ENCODE measurements at places on chromosomes 7 and 10.

DNA sequence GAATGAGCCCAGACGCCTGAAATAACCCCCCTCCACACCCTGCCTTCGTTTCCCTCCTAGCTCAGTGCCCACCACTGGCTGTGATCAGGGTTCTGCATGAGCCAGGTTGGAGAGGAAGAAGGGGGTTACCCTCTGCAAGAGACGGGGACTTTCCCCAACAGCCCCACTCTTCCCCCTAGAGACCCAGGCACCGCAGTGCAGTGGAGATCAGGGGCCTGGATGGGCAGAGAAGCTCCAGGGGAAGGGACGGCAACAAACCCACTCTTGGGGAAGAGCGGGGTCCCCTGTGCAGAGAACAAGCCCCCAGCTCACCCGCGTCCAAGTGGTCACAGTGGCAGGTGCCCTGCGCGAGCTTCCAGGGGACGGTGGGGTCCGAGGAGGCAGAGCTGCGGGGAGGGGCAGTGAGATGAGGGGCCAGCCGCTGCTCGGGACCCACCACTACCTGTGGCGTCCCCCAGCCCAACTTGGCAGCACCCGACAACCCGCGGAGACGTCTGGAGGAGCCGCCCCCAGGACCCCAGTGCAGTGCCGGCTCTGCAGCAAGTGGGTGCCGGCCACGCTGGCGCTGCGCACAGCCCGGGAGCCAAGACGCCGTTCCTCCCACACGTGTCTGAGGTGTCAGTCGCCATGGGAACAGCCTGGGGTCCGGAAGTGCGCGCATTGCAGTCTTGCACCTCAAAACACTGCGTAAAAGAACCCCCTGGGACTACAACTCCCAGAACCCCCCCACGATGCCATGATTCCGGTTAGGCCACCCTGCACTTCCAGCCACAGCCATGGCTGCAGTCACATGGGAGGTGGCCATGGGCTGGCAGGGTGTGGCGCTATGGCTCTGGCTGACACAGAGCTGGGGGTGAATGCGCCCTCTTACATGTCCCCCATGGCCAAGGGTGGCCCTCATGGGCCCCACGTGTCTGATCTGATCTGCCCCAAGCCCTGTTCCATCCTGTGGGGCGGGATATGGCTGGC, 45.8 kb upstream of the WIPI2 start:
- DNase-seq: peak; percentile 24

- no peak for DNase-seq
These were observed 327.1 kb downstream of the PRPF18 start for GRCh38 chr10:13913897-13914296.

DNA sequence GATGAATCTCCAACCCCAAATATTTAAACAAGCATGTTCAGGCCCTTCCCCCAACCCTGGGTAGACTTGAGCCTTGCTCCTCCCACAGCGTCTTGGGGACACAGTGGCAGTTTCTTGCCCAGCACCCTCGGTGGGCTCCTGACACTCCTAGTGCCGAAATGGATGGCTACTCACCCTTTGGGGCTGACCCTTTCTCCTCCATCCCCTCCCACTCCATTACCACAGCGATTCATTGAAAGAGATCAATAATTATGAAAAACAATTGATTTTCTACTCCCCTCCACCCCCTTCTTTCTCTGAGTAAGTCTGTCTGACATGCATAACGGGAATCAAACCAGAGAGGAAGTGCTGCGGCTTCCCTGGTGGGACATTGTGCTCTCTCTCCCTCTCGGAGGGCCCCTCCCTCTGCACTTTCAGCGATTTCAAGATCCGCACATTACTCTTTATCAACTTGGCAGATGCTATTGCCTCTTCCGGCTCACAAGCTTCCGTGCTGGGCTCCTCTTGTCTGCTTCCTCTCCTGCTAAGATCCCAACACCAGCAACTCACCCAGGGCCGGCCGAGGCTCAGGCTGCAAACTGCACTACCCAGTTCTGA, 79.0 kb upstream of the PLXNA4 start:
- DNase-seq: peak; percentile 45

DNA sequence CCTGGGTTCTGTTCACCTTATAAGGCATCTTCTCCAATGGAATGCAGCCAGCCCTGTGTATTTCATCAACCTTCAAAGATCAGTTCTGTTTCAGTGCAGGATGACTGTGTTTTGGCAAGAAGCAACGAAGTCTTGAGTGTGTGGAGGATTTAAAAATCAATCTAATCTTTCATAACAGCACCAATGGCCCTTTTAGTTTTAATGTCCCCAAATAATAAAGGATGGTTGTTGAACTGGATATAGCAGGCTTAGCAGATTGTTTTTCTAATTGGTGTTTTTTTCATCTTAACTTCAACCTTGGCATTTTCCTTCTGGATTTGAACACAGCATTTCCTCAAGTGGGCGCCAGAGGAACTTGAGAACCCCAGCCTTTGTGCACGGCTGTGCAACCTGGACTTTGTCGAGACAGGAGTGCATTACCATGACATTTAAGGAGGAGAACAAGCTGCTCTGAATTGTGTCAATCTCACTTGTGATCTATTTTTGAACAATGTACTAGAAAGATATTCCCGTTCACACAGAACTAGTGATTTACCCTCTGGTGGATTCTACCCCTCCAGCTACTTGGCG, 313.3 kb upstream of the AKR1E2 start:
- peak; percentile 50 for DNase-seq

GRCh38 chr7:51446785-51447184, 130.2 kb upstream of the COBL start:
- DNase-seq: no peak

- no peak for DNase-seq
These were observed 281 bp upstream of the EXOC6 start for GRCh38 chr10:92848037-92848440.

DNA sequence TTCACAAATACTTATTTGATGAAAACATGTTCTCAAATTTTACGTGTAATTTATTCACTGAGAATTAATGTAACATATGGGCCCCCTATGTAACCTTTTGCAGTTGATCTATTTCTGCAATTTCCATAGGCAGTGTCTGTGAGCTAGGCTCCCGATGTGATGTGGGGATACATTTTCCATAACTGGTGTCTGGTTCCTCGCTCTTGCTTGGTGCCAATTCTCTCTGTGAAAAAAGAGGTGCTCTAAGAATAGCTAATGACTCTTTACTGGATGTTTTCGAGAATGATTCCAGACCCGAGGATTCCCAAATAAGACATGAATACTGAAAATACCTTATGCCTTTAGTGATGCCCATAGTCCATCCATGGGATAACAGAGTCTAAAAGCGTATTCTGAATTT, 286.7 kb upstream of the FZD8 start:
- DNase-seq: no peak

DNA sequence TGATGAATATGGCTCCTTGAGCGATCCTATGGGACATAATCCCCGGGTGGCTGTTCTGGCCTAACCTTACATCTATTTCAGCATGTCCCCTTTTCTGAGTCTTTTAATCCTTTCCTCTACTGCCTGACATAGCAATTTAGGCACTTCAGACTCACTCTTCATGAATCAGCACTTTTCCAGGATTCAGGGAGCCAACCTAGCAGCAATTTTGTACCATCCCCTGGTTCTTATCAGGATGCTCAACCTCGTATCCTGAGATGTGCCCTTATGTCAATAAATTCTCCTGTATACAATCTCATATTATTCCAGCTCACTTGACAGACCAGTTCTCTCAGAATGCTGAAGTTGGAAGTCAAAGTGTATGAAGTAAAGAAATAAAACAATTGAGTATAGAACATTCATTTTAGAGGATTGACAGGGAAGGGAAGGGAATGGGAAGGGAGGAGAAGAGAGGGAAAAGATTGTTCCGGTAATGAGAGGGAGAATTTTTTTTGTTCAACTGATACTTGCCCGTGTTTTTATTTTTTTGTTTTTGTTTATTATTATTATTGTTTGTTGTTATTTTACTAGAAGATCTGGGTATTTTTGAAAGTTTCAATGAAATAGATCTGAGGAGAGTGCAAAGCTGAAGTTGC, 8.2 kb upstream of the ZC3HAV1 start:
- DNase-seq: no peak

- no peak for DNase-seq
These were observed 193.5 kb downstream of the MGMT start for GRCh38 chr10:129660569-129660968.

All from iPS-NIHi11 (cell line).